Stimulated activated CD4-positive, alpha-beta T cell treated with anti-CD3 and anti-CD28 coated beads, Interleukin-12 subunit alpha, Interleukin-12 subunit beta, amount 100 ng/mL, for 24 hours (primary cell): ENCODE measurements at places on chromosomes 12 and 14.

DNA sequence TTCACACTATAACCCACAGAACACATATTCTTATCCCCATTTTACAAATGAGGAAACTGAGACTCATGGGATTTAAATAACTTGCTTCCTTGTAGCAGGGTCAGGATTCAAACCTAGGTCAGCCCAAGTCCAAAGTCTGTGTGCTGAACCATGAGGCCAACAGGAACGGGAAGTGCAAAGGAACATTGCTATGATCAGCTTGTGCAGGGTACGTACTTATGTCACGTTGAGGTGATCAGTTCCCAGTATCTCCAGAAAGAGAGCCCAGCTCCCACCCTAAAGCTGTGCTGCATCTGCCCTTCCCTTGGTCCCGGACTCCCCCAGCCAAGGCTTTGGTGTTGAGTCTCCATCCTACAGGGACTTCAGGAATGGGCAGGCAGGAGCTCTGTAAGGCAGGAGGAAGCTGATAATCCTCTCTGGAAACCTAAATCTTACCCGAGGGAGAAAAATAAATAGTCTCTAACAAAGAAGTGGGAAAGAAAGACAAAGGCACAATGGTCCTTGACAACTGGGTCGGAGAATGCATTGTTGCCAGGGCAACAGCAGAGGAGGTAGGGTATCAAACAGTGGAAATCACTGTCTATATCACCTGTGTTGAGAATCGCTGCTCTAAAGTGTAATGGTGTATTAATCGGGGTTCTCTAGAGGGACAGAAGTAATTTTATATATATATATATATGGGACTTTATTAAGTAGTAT, 82.5 kb upstream of the FICD start:
- DNase-seq = no peak

GRCh38 chr14:72401632-72402376, 469.6 kb downstream of the RGS6 start:
- no peak for DNase-seq

GRCh38 chr14:50311337-50311971, 575 bp downstream of the L2HGDH start:
- no peak for DNase-seq

DNA sequence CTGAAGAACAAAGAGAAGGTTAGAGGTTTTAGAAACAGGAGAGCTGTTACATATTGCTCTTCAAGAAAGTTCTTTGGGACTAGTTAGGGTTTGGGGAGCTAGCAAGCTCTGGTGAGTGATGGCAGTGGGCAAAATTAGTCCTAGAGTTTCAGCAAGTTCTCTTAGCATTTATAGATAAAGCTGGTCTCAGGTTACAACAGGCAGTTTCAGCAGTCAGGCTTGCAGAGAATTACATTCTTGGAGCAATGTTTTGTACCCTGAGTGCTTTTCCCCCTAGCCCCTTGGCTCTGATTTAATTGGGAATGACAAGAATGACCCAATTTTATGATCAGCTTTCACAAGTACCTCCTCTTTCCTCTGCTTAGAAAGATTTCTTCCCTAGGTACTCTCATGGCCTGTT, 21.4 kb upstream of the EID3 start:
- DNase-seq = no peak

- DNase-seq = no peak
Observed at GRCh38 chr14:74491956-74492775, 939 bp downstream of the NPC2 start.

DNA sequence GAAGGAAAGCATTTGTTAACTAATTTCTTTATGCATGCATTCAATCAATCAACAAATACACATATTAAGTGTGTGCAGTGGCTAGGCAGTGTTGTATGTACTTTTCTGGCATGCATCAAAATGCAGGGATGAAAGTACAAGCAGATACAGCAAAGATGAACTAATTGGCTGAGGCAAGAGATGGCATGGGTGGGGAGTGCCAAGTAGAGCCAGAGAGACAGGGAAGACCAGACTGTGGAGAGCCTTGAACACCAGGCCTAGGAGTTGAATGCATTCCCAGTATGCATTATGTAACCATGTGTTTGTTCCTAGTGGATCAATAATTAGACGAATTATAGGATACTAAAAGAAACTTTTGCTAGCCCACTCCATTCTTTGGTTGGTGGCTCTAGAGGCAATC, 17.3 kb upstream of the LMNTD1 start:
- DNase-seq = no peak

DNA sequence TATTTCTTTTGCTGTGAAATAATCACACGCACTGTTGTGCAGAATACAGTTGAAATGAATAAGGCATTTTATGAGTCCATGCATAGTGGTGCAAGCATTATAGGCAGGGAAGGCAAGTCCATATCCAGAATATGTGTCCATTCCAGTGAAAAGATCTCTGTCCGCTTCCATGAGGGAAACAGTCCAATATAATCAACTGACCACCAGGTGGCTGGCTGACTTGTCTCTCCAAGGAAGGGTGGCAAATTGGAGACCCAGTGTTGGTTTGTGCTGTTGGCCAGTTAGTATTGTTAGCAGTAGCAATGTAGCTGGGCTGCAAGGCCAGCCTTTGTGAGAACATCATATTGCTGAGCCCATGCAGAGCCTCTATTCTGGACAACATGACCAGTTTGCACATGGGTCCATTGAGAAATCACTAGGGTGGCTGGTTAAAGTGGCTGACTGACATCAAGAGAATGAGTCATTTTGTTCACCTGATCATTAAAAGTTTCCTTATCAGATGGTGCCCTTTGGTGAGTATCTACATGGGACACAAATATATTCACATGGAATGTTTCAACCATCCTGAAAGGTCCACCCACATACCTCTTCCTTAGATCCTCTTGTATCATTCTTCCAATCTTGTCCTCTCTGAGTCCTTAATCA, 17.3 kb upstream of the YAF2 start:
- no peak for DNase-seq

DNA sequence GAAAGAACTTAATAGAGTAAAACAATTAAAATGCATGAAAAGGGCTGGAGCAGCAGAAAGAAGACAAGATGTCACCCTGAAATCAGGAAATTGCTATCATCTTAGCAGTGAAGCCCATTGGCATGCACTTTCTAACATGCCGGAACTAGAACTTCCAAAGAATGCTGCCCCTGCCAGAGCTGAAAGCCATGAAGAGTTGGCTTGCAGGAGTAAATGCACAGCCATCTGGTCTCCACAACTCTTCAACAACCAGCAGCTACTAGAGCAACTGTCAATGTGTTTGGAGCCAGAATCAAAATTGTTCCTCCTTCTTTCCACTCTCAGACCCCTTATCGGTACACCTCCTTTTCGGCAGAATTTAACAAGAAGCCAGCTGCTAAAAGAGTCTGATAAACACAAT, 414.1 kb downstream of the KCNH5 start:
- DNase-seq = no peak

DNA sequence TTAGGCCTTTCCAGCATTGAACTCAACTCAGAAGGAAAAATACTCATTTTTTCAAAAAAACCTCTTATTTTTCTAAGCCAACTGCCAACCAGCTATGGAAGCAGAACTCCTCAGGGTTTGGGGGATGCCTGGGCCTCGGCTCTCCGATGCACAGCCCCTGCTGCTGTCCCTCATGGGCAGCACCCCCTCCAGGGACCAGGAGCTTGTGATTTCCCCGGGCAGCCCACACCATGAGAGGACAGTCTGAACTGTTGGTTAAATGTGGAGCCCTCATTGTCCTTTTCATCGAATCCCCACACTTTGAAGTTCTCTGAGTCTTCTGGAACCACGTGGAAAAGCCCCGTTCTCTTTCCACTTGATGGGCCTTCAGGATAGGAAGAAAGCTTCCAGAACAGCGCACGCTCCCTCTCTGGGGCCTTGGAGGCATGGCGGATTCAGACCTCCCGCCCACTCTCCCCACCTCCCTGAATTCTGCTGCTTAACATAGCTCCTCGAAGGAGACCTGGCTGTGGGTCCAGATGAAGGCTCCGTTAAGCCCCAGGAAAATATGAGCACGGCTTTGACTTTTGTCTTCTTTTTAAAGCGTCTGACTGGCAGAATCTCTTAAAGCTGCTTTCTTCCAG, 156.6 kb downstream of the CALM1 start:
- no peak for DNase-seq

- no peak for DNase-seq
Observed at GRCh38 chr14:52259434-52259833, 8.1 kb upstream of the PTGDR start.

GRCh38 chr14:25049568-25050268, at the start of gene STXBP6:
Gene STXBP6 (minus strand): TSS chr14:25050147. CDS start chr14:24974818, 75,329 bp downstream.
- DNase-seq = no peak

GRCh38 chr12:41485203-41485602, 297.1 kb downstream of the PDZRN4 start:
- DNase-seq = no peak

- no peak for DNase-seq
Observed at GRCh38 chr14:29126361-29126760, 359.8 kb downstream of the FOXG1 start.

- DNase-seq = peak; percentile 42
Observed at GRCh38 chr14:65222440-65222858, 120.1 kb upstream of the MAX start.

- DNase-seq = no peak
Observed at GRCh38 chr12:119179335-119180021, 747 bp downstream of the HSPB8 start.

GRCh38 chr12:18281941-18282340, 20.6 kb downstream of the PIK3C2G start:
- no peak for DNase-seq

GRCh38 chr12:52907092-52907810, 2.4 kb upstream of the KRT8 start:
- DNase-seq = no peak

GRCh38 chr14:61761557-61761956, 663 bp upstream of the SNAPC1 start:
- no peak for DNase-seq

GRCh38 chr14:36271939-36272907, 48.2 kb downstream of the MBIP start:
- peak; percentile 3 for DNase-seq

- DNase-seq = no peak
Observed at GRCh38 chr12:95213928-95214327, 3.3 kb downstream of the FGD6 start.

- DNase-seq = no peak
Observed at GRCh38 chr14:54120260-54120659, 163.6 kb upstream of the BMP4 start.

GRCh38 chr14:56324454-56324853, 206.2 kb downstream of the PELI2 start:
- DNase-seq = no peak

GRCh38 chr14:70981000-70981952, 74.0 kb downstream of the PCNX1 start:
- DNase-seq = no peak

DNA sequence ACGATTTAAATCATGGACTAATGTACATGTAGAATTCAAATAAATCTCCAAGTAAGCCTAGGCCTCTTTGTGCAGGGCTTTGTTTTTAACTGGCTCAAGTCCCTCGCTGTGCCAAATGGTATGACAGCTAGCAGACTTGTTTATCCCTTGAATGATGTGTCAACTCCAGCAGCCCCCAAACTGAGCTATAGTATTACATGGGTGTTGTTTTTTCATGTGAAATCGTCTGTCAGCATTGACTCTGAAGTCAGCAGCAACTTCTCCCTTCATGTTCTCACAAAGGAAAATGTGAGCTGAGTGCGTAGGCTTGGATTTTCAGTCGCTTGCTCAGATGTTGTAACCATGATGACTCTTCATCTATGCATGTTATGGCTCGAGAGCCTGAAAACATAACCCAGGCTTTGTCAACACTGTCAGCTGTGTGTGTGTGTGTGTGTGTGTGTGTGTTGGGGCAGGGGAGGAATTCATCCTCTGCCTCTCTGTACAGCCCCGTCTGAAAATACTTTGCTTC, 73.3 kb downstream of the PTHLH start:
- DNase-seq = no peak

DNA sequence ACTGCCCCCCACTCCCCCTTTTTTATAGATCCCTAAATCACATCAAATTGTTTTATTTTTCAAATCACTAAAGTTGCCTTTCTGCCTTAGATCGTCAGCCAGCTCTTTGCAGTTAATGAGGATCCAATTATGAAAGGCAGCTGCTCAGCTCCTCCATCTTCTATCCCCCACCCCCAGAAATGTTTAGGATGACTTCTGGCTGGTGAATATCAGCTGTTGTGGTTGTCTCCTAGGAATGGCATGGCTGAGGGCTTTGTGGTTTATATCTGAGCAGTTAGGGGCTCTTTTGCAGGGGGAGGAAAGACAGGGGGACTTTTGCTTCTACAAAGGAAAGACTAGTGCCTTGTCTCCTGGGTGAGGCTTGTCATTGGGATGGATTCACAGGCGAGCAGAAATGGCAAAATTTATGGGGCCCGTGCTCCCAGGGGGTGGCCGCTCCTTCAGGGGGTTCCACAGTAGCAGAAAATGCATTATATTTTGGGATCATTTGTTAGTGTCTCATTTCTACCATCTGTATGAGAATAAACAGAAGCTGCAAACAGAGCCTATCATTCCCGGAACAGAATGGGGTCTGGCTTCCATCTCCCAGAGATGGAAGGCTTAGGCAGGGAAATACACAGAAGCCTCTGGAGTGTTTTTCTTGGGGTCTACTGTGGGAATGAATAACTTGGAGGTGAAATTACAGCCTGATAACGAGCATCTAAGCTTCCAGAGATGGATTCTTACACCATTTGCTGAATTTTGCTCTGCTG, 6.5 kb downstream of the JDP2 start:
- no peak for DNase-seq

- DNase-seq = no peak
Observed at GRCh38 chr14:100022772-100023451, 42.3 kb upstream of the EVL start.

- DNase-seq = no peak
Observed at GRCh38 chr14:56716705-56717104, 93.6 kb downstream of the OTX2 start.

- DNase-seq = no peak
Observed at GRCh38 chr14:75361751-75362433, 65.9 kb upstream of the JDP2 start.

- no peak for DNase-seq
Observed at GRCh38 chr14:22088614-22089342, 415.2 kb upstream of the OR4E1 start.

- no peak for DNase-seq
Observed at GRCh38 chr12:111409780-111410430, 4.2 kb downstream of the SH2B3 start.

DNA sequence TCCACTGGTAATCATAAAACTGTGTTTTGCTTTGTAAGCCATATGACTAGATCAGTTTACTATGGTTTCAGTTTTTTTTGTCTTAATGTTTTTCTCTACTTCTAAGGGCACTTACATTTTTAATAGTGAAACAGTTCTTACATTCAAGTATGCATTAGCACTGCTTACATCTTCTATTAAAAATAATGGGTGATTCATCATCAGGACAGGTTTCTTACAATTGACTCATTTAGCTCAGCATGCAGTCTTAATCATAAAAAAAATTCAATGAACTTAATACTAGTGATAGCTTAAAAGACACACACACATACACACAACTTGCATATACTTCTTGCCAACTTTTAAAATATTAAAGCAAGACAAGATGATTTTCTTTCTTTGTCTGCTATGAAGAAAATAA, 845.7 kb upstream of the USP15 start:
- DNase-seq = no peak

GRCh38 chr12:119016715-119017114, 35.4 kb downstream of the SRRM4 start:
- DNase-seq = no peak
